Dorsolateral prefrontal cortex (tissue), 122 donors: ENCODE measurements at places on chromosomes 5 and 9.

- no peak for DNase-seq
These were observed 847 bp upstream of the GABRB2 start for GRCh38 chr5:161547406-161547737.

- no peak for DNase-seq
These were observed 46.8 kb downstream of the ITGA2 start for GRCh38 chr5:53035868-53036381.

GRCh38 chr9:88875400-88876120 is 115.7 kb upstream of the S1PR3 start:
- no peak for DNase-seq

DNA sequence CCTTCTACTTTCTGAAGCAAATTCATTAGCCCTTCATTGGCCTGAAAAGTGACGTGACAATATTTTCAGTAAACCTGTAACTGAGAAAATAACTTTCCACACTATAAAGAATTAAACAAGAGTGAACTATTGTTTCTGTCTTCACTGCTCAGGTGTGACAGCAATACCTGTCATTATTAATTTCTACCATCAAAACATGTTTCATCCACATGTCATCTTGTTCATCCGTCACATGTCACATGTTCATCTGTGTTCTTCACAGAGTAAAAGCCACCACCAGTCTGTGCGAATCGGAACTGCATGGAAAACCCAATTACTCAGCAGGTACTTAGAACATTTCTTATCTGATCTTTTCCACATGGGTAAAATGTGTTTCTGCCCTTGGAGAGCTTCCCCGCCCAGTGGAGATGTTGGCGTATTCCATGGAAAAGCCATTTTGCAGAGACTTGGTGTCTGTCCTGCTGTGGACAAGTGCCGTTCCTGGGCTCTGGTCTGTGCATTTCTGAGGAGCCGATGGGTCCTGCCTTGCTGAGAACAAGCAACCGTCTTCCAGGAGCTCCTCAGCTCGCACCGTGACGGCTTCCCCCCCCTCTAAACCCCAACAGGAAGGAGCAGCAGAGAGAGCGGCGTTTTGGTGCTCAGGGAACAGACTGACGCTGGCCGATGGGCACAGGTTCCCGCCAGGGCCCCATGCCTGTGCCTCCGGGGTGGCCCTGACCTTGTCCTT is 10.6 kb upstream of the EXOC3 start:
- DNase-seq: peak; percentile 15

- no peak for DNase-seq
These were observed 18.2 kb downstream of the GNPDA1 start for GRCh38 chr5:141994511-141995136.

- no peak for DNase-seq
These were observed 57.1 kb downstream of the GALNT12 start for GRCh38 chr9:98864281-98865174.

GRCh38 chr9:72473474-72474261 is 47.7 kb upstream of the TMC1 start:
- DNase-seq: no peak

DNA sequence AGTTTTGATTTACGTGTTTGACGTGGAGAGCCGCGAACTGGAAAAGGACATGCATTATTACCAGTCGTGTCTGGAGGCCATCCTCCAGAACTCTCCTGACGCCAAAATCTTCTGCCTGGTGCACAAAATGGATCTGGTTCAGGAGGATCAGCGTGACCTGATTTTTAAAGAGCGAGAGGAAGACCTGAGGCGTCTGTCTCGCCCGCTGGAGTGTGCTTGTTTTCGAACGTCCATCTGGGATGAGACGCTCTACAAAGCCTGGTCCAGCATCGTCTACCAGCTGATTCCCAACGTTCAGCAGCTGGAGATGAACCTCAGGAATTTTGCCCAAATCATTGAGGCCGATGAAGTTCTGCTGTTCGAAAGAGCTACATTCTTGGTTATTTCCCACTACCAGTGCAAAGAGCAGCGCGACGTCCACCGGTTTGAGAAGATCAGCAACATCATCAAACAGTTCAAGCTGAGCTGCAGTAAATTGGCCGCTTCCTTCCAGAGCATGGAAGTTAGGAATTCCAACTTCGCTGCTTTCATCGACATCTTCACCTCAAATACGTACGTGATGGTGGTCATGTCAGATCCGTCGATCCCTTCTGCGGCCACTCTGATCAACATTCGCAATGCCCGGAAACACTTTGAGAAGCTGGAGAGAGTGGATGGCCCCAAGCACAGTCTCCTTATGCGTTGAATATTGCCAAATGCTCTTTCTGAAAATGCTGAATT is 850 bp downstream of the RRAGA start:
- no peak for DNase-seq

DNA sequence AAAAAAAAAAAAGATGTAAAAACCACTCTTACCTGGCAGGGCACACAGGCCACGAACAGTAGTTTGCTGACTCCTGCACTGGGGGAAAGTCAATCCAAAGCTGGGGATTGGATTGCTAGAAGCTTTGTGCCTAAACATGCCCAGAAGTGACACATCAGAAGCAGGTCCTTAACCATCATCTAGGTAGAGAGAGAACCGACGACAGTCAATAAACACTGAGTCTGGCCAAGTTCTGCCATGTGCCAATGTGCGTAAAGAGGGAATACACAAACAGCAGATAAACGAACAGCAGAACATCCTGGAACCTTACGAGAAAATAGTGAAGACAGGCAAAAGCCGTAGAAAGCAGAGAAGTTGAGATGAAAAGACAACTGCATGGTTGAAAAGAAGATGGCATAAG is 14.9 kb downstream of the SFXN1 start:
- no peak for DNase-seq

- DNase-seq: no peak
These were observed 38.7 kb upstream of the UBAP2 start for GRCh38 chr9:34087370-34087769.

GRCh38 chr9:126228781-126229444 is 97.7 kb upstream of the MVB12B start:
- peak; percentile 81 for DNase-seq

DNA sequence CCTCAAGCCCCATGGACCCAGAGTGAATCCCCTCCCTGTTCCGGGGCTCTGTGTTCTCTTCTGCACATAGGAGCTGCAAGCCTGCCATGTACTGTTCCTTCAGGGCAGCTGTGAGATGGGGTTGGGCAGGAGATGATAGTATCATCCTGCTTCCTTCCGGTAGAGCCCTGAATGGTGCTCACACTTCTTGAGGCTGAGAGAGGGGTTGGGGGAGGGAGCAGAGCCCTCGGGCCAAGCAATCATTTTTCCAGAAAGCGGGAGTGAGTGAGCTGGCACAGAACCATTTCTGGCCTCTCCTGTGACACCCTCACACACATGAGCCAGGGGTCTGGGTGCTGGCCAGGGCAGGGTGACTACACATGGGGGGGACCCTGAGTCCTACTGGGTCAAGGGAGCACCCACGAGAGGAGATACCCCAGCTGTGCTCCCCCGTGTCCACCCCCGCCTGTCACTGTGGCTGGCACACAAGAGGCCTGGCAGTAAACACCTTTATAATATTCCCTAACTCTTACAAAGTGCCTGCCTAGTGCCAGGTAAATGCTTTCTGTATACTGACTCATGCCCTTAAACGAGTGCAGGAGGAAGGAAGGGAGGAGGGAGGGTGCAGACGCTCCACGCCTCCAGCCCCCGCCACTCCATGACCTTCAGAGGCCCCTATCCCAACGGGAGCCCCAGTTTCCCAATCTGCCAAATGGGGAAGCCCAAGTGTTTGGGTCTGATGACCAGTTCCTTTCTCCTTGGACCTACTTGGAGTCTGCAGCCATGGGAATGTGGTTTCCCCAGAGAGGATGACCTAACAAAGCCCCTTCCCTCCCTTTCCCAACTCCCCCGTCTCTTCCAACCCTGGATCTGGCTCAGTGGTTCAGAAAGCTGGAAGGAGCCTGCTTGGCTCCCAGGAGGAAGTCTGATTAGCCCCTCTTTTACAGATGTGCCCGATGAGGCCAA is 15.5 kb downstream of the AKNA start:
- no peak for DNase-seq
